ENCODE measurements at places on chromosomes 2 and 18.
A peak's percentile ranks its signal among the peaks of the same experiment; 100 is the strongest.

GRCh38 chr2:5365871-5366461 is 326.2 kb upstream of the SOX11 start:
- DNase-seq, result no peak

- peak; percentile 39 for DNase-seq
Observed at GRCh38 chr2:239240414-239240881, 160.4 kb downstream of the HDAC4 start.

GRCh38 chr18:63394954-63395353 is 27.3 kb downstream of the VPS4B start:
- DNase-seq, result no peak

- peak; percentile 80 for DNase-seq
Observed at GRCh38 chr2:147082850-147083522, 761.8 kb upstream of the ACVR2A start.

DNA sequence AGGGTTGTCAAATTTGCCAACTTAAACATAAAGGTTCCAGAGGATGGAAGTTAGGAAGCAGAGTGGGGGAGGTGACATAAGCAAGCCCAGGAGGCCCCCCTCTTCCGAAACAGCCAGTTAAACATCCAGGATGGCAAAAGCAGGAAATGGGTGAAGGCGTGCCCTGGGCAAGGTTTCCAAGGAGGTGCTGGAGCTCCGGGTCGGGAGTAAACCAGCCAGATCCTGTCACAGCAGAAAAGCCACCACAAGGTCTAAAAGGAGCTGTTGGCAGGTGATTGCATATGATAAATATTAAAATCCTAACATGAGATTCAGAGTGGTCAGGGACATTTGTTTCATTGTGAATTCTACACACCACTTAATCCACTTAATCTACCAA is 572.2 kb upstream of the SALL3 start:
- DNase-seq, result no peak

DNA sequence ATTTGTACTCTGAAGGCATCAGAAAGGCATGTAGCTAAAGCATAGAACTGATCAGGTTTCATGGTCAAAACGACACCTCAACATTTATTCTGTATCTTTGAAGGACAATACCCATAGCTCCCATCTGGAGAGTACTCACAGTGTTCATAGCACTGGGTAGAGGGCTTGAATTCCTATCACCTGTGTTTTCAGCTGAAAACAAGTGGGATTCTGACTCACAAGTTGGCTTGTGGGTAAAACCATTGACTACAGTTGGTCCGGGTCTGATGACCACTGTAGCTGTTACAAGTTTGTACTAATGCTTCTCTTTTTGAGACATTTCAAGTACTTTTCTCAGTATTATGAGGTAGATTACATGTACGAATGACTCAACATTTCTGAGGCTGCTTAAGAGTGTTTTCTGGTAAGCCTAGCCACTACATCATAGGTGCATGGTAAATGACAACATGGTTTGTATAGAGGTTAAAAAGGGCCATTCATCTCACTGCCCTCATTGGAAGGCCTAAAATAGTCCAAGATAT is 68.6 kb upstream of the PELI1 start:
- peak; percentile 87 for DNase-seq

DNA sequence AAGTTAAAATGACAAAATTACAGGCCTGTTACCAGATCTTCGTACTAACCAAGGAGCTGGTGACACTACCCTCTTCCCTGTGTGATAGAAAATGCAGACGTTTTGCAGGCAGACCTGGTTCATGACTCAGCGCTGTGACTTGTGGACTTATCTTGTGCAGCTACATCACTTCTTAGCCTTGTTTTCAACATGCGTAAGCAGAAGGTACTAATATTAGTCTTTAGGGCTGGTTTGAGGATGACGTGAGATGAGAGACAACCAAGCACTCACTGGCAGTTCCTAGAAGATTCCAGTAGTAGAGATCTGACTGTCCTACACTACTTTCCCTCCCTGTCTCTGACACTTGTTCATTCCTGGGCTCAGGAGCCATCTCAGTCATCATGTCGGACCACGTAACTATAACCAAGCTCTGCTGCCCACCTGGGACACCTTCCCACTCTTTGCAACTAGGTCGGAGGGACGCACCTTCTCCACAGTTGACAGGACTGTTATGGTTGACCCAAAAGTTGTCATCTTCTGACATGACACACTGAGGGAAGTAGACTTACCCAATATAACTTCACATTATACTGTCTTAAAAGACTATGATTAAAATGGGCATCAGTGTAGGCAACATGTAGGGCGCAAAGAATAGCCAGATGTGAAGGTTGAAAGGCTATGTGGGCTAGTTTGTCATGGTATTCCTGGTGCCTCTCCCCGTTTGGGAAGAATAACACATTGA is 64.8 kb downstream of the TNFRSF11A start:
- peak; percentile 67 for DNase-seq

- no peak for DNase-seq
Observed at GRCh38 chr2:226836548-226836885, 663 bp downstream of the RHBDD1 start.

DNA sequence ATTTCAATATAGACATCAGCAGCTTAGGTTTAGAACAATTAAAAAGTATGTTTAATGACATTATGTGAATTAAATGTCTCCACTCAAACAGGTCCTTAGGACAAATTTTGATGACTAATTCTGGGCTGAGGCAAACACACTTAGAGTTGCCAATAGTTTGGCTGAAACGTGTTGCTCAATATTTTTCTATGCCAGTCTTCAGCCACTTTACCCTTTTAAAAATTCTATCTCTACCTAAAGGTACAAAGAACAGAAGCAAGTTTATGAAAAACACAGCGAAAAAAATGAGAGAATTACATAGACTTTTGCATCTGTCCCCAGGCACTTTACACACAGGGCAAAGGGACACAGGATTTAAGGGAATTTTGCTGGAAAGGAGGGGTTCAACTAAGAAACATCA is 4.5 kb downstream of the IDH1 start:
- peak; percentile 43 for DNase-seq

- no peak for DNase-seq
Observed at GRCh38 chr2:77397763-77398162, 124.4 kb downstream of the LRRTM4 start.

GRCh38 chr2:6832596-6833299 is 33.0 kb downstream of the CMPK2 start:
- DNase-seq, result no peak

GRCh38 chr18:56067969-56068671 is 480.1 kb upstream of the TCF4 start:
- DNase-seq, result peak; percentile 21

- DNase-seq, result no peak
Observed at GRCh38 chr2:168671932-168672331, 130.5 kb upstream of the NOSTRIN start.

- no peak for DNase-seq
Observed at GRCh38 chr2:102481931-102482330, 8.9 kb downstream of the SLC9A4 start.

DNA sequence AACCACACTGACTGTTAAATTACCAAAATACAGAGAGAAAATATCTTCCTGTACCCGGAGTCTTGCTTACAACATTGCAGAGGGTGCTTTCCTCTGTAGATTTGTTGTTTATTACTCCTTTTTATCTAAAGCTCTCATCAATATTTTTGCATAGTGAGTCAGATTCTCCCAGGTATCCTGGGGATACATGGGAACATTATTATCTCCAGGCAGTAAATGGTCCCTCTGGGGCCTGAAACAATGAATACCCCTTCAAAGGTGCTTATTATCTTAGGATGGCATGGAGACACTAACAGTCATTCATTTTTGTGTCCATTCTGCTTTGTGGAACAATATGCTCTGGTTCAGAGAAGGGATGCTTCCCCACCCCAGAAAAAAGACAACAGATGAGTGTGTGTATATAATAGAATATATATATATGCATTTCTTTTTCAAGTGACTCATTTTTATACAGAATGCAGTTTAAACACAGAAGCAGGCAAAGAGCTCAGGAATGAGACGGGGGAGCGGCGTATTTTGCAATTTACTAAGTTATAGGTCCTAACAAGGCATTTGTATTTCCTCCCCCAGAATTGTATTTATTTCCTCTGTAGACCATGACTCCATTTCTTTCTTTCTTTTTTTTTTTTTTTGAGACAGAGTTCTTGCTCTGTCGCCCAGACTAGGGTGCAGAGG is 424.8 kb upstream of the ZEB2 start:
- no peak for DNase-seq

- DNase-seq, result peak; percentile 85
Observed at GRCh38 chr2:201600906-201601305, 42.4 kb downstream of the TMEM237 start.

DNA sequence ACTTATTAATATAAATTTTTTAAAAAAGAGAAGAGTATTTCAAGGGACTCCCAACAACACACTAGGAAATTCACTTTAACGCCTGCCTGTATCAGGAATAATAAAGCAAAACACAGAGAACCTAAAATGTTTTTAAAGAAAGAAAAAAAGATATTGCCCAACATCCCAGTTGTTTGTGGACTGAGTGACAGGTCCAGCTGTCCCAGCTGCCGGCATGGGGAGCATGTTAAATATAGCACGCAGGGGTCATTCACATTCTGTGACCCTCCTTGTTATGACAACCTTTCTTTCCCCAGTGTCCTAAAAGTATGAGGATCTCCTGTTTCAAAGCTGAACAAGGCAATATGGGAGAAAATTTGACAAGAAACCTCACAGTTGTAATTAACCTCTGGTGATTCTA is 4.4 kb downstream of the KLHL41 start:
- DNase-seq, result peak; percentile 24

- DNase-seq, result no peak
Observed at GRCh38 chr2:105371156-105371555, 27.7 kb downstream of the FHL2 start.

DNA sequence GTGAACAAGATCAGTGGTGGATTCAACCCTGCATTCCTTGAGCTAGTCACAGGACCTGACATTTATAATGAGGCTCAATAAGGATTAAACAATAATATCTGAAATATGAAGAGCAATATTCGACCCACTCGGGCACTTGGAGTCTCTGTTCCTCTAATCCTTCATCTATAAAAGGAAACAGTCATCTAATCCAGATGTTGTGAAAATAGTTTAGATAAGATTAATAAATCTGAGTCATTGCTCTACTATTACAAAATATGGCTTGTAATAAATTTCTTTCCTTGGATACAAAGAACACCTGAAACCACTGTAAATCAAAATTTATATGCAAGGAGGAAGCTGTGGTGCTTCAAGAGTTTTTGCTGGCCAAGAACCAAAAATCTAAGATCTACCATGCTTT is 846.9 kb upstream of the ACVR2A start:
- peak; percentile 81 for DNase-seq

- DNase-seq, result no peak
Observed at GRCh38 chr2:19944205-19944845, 42.5 kb upstream of the TTC32 start.

GRCh38 chr2:39476524-39476923 is 39.4 kb upstream of the MAP4K3 start:
- DNase-seq, result no peak

DNA sequence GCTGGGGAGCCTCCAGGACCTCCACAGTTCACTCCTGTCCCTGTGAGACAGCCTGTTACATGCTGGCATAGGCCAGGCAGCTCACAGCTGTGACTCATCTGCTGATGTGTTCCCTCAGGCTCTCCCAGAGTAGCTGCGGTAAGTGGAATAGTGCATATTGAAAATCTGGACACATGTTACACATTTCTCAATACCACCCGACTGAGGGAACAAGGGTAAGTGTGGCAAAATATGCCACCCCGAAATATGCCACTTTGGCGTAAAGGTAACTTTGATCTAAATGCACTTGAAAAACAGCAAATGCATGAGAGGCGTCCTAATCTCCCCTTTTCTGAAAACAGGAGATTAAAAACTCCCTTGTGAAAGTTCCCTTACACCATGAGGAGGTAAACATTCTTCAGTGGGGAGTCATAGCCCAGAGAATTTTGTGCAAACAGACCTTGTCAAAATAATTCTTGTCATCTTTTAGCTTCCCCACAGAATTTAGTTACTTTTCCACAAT is 557.9 kb downstream of the CCDC85A start:
- DNase-seq, result peak; percentile 95
